Activated B cell treated with CpG ODN at 0.5 μM for 24 hours (primary cell): ENCODE measurements at places on chromosomes 12 and 14.

- no peak for DNase-seq
These were observed 42.2 kb upstream of the SLC6A13 start for GRCh38 chr12:304805-305204.

- no peak for DNase-seq
These were observed 6.0 kb downstream of the RAD9B start for GRCh38 chr12:110508071-110508586.

- no peak for DNase-seq
These were observed 9.5 kb downstream of the CDKN1B start for GRCh38 chr12:12726555-12727093.

GRCh38 chr14:67680941-67681340 lies 6.5 kb upstream of the VTI1B start:
- DNase-seq, result no peak

DNA sequence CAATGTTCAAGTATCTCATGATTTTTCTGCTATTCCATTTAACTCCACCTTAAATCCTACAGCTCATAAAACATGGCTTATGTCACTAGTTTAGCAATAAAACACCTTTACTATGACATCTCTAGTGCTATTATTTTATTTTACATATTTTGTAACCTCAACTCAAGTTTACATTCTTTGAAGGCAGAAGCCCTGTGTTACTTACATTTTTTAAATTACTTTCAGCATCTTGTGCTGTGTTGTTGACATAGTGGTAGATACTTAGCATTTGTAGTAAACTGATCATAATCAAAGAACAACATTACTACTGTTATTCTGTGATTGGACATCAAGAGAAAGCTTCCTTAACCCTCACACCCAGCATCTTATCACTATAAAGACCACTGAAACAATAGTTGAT lies 216.1 kb downstream of the BMP4 start:
- no peak for DNase-seq

GRCh38 chr12:3965046-3965445 lies 91.8 kb upstream of the PARP11 start:
- DNase-seq, result no peak

DNA sequence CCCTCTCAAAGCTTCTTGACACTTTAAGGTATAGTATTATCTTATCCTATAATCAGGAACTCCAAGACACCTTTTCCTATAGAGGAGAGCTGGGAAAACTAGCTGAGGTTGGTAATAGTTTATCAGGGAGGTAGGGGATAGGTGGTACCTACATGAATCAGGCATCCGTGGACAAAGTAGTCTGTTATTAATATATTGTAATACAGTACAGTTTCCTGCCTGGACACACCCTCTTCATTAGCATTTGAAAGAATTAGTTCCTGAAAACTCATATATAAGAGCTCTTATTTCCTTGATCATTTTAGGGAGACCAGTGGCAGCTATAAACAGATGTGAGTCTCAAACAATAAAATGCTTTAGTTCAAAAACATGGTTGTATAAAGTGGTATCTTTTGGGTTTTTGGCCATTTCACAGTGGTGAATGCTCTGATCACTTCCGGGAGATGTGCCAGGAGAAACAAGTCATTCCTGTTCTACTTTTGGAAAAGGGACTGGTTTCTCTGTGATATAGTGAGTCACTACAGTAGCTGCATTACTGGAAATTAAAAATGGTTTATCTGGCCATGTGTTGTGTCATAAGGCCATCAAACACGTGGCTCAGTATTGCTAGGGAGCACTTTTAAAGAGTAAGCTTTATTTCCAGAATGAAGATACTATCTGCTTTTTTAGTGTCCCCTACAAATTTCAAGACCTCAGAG lies 98.1 kb downstream of the KLRB1 start:
- DNase-seq, result no peak

- no peak for DNase-seq
These were observed 397.6 kb downstream of the NUAK1 start for GRCh38 chr12:105740970-105741725.

GRCh38 chr12:46160101-46160980 lies 108.5 kb downstream of the SLC38A1 start:
- no peak for DNase-seq

GRCh38 chr12:132520421-132521199 lies 30.7 kb downstream of the FBRSL1 start:
- DNase-seq, result no peak

- no peak for DNase-seq
These were observed 13.9 kb upstream of the KRT86 start for GRCh38 chr12:52260361-52261207.

DNA sequence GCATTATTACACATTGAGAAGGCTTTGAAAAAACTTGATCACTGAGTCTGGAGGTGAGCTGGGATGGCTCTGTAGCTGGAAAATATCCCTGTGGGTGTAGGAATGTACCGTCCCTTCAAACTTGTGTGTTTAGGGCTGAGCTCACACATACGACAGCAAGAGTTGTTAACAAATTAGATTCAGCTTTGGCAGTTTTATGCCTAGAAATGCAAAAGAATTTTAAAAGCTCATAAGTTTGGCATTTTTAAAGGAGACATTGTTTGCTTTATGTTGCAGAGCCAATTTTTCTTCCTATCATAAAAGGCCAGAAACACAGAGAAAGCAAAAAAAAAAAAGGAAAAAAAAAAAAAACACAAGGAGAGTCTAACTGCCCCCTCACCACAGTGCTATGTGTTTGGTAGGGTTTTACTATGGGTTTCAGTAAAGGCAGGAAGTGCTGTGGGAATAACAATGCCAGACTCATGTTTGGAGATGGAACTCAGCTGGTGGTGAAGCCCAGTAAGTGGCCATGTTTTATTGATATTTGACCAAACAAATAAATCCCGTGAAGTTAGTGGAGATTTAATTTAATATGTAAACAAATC lies 78.4 kb downstream of the DAD1 start:
- DNase-seq, result no peak

DNA sequence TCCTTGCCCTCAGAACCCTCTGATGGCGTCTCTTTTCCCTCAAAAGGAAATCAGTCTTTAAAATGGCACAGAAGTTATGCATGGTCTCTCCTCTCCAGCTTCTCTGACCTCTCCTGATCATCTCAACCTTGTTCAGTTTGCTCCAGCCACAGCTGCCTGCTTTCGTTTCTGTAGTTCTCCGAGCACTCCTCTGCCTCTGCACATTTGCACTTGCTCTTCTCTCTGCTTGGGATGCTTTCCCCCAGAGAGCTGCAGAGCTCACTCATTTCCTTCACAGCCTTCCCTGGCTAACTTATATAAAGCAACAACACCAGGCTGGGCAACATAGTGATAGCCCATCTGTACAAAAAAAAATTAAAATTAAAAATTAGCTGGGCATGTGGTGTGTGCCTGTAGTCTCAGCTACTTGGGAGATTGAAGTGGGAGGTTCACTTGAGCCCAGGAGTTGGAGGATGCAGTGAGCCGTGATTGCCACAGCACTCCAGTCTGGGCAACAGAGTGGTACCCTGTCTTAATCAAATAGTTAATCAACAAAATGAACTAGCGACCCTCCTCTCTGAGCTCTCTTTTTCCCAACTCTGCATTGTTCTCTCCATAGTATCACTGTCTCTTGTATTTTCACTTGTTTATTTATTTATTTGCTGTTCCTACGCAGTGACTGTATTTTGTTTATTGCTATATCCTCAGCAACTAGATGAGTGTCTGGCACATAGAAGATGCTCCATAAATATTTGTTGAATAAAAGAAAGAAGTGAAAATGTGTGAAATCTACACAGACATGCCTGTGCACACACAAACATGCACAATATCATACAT lies 37.7 kb downstream of the PPFIBP1 start:
- DNase-seq, result no peak

GRCh38 chr14:104742586-104743455 lies 10.1 kb upstream of the SIVA1 start:
- no peak for DNase-seq

DNA sequence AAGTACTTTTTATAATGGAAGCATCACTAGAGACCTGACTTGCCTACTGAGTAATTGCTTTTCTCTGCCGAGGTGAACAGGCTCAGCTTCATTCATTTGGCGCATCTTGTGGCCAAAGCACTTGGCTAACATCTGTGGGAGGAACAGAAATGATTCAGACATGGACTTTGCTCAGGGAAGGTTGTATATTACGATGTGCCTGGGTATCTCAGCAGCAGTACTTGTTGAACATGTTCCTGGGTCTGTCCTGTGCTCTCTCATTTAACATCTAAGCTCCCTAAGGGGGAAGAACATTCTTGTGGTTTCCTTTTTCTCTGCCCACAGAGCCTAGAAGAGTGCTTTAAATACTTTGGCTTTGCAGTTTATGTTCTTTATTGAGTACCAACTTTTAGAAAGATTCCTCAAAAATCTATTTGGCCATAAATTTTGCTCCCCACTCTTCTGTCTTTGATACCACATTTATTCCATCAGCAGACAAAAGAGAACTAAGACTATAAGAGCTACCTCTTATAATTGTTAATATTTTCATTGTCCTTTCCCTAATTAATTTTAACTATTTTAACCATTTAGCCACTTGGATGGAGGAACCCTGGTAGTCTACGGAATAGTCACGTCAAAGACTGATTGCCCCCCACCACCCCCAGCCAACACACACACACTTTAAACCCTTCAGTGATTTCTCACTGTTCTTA lies 101.2 kb upstream of the EGLN3 start:
- no peak for DNase-seq

DNA sequence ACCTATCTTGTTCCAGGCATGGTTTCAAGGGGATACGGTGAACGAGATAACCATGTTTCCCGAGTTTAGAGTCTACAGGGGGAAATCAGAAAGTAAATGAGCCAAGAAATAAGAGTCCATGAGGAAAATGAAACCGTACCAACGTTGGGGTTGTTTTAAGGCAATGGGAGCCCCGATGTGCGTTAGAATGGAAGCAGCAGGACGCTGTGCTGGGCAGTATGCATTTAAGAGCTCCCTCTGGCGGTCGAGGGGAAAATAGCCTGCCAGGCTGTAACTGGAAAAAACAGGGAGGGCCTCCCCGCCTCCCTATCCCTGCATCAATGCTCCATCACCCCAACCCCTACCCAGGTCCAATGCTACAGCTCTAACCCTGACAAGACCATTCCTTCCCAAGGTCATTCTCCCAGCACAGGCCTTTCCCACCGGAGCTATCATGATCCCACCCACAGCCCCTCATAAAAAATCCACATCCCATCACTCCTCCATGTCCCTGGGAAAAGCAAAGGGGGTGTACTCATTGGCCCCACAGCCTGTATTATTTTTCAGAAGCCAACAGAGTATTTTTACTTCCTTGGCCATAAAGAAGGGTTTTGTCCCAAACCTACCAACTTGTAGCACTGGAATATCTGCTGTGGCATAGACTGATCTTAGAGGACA lies 226.3 kb upstream of the NOS1 start:
- DNase-seq, result peak; percentile 15

DNA sequence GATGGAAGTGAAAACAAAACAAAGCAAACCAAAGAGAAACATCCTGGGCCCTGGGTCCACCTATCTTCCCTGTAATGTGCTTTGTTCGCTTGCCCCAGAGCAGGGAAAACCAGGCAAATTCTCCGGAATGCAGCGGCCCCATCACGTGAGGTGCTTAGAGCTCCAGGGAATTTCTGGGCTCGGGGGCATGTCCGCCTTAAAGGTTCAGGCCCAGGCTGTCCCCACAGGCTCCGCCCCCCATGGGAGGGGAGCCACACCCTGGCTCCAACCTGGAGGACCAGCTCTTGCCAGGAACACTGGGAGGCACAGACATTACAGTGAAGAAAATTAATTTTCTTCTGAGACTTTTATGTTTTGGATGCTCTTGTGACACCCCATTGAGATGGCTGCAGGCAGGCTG lies 69.9 kb downstream of the RBM19 start:
- DNase-seq, result no peak

DNA sequence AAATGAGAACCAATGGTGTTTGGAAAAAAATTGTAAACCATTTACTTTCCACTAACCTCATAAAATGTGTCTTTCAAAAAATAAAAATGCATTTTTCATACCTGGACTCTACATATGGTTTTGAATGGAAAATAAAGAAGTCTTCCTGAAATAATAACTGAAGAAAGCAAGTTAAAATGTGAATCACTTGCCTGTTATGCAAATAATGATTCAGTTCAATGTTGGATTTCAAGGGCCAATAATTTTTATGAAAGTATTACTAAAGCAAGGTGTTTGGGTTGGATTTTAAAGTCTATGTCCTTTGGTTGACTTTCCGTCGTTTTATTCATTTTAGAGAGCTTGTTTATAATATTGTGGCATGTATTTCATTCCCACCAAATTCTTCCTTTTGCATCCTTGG lies 138.7 kb downstream of the CCDC91 start:
- DNase-seq, result no peak

GRCh38 chr12:6306151-6306550 lies 4.3 kb upstream of the PLEKHG6 start:
- no peak for DNase-seq

GRCh38 chr12:94180558-94181296 lies 32.4 kb downstream of the PLXNC1 start:
- DNase-seq, result no peak

- DNase-seq, result no peak
These were observed 893.1 kb downstream of the TMEM121 start for GRCh38 chr14:106419376-106419965.

GRCh38 chr12:34212651-34213050 lies 190.4 kb downstream of the ALG10 start:
- no peak for DNase-seq

DNA sequence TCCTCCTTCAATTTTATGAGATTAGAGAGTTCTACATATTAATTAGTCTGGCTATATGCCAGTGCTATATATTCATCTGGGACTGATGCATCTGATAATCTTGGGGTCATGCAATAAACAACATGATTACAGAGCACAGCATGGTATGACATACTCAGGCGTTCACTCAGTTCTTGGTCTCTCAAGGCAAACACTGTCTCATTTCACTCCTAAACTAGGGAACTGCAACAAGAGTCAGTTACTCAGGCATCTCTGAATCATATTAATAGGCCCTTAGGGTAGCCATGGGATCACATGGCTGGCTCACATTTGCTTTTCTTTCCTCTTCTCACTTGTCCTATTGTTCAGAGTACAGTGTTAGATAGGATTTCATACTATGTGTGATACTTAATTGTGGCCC lies 91.8 kb upstream of the TMEM260 start:
- no peak for DNase-seq

DNA sequence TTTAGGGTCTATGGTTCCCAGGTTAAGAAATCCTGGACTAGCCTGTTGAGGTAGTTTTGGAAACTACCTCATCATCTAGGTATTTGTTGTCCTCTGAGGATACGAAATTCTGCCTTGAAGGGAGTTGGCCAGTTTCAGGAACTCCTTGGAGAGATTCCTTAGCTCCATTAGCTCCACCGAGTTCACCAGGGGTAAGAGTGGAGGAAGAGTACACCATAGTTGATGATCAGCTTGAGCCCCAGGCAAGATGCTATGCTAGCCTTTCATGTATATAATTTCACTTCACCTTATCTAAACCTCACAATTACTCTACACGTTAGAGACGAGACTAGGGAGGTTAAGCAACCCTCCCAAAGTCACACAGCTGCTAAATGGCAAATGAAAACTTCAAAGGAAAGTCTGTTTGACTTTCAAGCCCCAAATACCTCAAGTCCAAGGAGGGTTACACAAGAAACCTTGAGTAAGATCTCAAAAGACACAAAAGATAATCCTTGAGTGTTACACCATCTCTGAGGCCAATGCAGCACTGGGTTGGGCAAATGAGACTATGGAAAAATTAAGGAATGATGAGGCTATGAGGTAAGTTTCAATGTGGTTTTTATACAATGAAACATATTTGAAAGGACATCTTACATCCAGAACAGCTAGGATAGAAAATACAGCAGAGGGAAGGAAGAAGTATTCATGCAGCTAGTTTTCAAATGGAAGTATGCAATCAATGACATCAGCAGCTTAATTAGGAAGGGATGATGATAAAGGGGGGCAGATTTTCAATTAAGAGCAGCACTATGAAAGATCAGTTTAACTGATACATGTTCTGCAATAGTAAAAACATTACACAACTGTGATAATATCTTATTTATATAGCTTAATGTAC lies 97.2 kb upstream of the KRAS start:
- DNase-seq, result no peak
